ENCODE measurements at places on chromosomes 4 and X. TPM values are rescaled to one million over a fixed set of nuclear protein-coding genes. Genes with fewer than 3 reads are reported as not detected.

Gene PTPN13
- 50.4 TPM for total RNA-seq

Gene ARHGAP6
- 2.0 TPM for total RNA-seq

Gene MAGIX
- 1.5 TPM for total RNA-seq

Gene RRAGB
- total RNA-seq, result 63.9 TPM

Gene GAGE13
- not detected for total RNA-seq

Gene ANOS1
- 23.4 TPM for total RNA-seq

Gene CT45A1
- total RNA-seq, result not detected

Gene PNMA6A
- total RNA-seq, result 13.5 TPM

Gene GBA3
- total RNA-seq, result under 0.01 TPM

Gene OCIAD1
- 134 TPM for total RNA-seq

Gene ERVMER34-1
- total RNA-seq, result 0.98 TPM

Gene MXRA5
- 2.7 TPM for total RNA-seq

Gene PAGE5
- total RNA-seq, result not detected

Gene GAGE1
- total RNA-seq, result not detected

Gene ERAS
- total RNA-seq, result not detected

Gene ARHGAP24
- total RNA-seq, result 1.5 TPM

Gene UTP3
- 17.0 TPM for total RNA-seq

Gene METTL14
- total RNA-seq, result 21.9 TPM

Gene DUSP21
- not detected for total RNA-seq
